ENCODE measurements at places on chromosomes 1 and 21. TPM values are rescaled to one million over a fixed set of nuclear protein-coding genes. Genes with fewer than 3 reads are reported as not detected.
A peak's percentile ranks its signal among the peaks of the same experiment; 100 is the strongest.

PLA2G2D gene
- not detected for total RNA-seq

LCE3A gene
- total RNA-seq: not detected

KIAA0040 gene
- 44.8 TPM for total RNA-seq

CCDC185 gene
- total RNA-seq: not detected

NEGR1 gene
- total RNA-seq: 21.4 TPM

SLC25A24 gene
- 46.6 TPM for total RNA-seq

C1orf141 gene
- not detected for total RNA-seq

EVA1C gene
- total RNA-seq: 55.4 TPM

MEX3A gene
- 0.52 TPM for total RNA-seq

MASP2 gene
- not detected for total RNA-seq

DNA sequence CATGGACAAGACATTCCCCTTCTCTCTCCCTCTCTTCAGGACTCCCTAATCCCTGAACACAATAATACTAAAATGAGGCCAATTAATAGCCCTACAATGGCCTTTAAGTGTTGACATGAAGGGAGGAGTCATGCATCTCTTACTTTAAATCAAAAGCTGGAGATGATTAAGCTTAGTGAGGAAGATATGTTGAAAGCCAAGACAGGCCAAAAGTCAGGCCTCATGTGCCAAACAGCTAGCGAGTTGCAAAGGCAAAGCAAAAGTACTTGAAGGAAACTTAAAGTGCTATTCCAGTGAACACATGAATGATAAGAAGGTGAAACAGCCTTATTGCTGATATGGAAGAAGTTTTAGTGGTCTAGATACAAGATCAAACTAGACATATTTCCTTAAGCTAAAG, 49.5 kb upstream of the CD46 start:
- no peak for DNase-seq

GRCh38 chr1:81232420-81232819, 568.3 kb upstream of the ADGRL2 start:
- no peak for DNase-seq

GRCh38 chr1:168223261-168223660, 2.5 kb upstream of the SFT2D2 start:
- DNase-seq: no peak

GRCh38 chr1:95426772-95427171, 192.8 kb downstream of the RWDD3 start:
- no peak for DNase-seq

DNA sequence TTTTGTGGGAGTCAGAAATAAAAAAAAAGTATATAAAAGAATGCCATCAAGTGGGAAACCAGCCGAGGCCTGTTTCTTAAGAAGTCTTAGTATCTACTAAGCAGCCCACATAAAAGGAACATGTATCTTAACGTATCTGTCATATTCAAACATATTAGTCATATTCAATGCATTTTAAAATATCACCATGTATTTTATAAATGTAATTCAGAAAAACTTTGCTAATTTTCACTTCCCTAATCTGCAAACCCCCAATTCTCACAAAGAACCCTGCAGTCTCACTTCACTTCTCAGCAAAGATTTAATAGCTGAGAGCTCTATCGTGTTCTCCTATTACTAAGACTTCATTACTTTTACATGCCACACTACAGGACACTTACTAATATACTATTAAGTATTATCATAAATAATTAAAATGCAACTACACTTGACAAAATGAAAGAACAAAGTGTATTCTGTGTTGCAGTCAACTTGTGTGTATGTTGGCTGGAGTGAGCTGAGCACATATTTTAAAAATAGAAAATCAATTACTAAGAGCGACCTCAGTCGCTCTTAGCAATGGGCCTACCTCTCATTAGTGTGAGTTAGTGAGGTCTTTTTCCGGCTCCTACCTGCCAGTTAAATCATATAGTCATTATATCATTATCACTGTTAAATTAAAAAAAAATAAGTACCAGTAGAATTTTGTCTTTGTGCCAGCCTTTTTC, 484.3 kb downstream of the LMO4 start:
- DNase-seq: no peak

DNA sequence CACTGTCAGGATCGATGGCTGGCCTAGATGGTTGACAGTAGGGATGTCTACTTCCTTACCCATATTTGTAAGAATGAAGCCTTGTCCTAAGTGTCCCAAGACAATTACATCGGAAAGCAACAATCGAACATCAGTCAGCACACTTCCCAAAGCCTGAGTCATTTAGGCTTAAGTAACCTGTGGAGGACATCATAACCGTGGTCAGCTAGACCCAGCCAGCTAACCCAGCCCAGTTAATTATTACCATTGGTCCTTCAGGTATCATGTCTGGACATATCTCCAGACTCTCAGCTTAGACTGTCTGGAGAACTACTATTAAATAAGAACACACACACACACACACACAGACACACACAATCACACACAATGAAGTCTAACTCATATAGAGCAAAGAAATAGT, 264.7 kb downstream of the TRABD2B start:
- DNase-seq: no peak

- DNase-seq: no peak
Observed at GRCh38 chr1:222171005-222171404, 376.9 kb downstream of the HHIPL2 start.

DNA sequence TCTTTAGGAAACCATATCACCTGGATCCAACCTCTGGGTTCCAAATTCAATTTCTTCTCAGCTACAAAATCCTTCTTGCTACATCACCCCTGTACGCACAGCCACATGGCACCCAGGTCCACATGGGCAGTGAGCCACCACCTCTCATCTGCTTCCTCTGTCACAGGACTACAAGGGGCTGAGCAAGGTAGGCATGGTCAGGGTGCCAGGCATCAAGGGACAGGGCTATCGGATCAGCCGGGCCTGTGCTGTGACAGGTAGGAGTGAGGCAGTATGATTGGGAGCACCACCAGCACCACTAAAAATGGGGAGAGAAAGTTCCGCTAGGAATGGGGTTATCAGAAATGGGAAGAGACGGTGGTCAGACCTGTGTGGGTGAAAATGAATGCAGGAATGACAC, 29.4 kb downstream of the S100A6 start:
- DNase-seq: no peak

DNA sequence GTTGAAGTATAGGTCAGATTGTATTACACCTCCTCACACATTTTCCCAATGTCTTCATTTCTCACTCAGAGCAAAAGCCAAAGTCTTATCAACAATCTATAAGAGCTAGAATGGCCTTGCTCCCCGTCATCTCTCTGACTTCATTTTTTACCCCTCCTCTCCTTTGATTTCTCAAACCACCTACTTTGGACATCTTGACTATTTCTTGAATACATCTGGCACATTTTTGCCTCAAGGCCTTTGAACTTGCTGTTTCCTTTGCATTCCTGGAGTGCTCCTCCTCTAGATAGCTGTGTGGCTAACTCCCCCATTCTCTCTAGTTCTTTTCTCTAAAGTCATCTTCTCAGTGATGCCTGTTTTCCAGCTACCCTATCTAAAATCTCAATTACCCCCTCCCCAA, 7.2 kb upstream of the XCL2 start:
- no peak for DNase-seq

DNA sequence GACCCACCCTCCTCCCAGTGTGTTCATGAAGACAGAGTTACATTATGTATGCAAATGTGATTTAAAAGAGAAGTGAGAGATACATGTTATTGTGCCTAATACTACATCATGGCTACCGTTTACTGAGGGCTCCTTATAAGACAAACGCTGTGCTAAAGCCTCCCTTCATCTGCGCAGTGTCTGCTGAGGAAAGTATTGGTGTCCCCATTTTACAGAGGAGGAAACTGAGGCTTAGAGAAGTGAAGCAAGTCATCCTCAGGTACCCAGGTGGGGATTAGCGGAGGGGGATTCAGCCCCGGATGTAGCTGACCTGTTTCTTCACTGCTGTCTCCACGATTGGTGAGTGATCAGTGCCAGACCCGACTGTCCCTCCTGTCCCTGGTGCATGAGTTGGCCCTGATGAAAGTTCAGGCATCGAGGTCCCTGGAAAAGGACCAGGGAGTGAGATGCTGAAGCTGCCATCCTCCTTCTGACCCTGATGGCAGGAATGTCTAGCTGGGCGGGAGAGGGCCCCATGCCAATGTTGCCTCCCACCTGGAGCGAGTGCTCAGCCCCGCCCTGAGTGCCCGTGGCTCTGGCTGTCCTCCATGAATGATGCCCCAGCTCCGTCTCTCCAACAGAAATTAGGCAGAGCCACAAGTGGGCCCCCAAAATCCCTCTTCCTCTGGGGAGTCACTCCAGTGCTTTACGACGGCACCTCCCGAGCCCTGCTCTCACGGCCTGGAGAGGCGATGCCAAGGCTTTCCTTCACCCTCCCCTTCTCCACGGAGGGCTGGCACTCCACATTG, 204.7 kb downstream of the KAZN start:
- DNase-seq: no peak

DNA sequence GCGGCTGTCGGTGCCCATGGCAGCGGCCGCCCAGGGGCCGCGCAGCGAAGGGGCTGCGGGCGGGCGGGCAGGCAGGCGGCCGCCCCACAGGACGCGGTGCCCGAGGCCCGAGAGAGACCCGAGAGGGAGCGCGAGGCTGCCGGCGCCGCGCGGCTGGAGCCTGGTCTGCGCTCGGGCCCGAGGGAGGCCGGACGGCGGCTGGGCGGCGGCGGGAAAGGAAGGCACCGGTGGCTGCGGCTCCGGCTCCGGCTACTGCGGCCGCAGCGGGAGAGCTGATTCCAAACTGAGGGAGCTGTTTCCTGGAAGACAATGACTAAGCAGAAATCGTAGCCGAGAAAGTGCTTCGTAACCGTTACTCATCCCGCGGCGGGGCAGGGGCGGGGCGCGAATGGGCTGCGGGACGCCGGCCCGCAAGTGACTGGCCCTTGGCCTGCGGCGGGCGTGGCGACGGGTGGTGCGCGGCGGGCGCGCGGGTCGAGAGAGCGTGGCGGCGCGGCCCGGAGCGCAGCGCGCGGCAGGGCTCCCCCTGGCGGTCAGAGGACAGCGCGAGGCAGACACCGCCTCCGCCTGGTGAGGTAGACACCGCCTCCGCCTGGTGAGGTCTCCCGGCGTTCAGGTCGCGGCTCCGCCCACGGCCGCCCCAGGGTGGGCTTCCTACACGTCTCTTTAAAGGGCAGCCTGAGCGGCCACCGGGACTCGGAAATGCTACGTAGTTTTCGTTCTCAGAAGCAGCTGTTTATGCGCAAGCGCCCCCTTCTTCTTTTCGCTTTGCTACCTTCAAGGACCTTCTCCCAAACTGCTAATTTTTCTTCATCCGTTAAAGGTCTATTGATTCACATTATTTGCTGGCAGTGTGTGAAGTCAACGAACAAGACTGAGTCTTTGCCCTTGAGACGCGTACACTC, at the start of gene GCLM:
GCLM (minus strand) TSS at position 285 of the 905 bp plus-strand sequence; CDS start at position 18, 267 bp downstream.
- peak; percentile 97 for DNase-seq
